ENCODE measurements at places on chromosomes 11 and 22.

DNA sequence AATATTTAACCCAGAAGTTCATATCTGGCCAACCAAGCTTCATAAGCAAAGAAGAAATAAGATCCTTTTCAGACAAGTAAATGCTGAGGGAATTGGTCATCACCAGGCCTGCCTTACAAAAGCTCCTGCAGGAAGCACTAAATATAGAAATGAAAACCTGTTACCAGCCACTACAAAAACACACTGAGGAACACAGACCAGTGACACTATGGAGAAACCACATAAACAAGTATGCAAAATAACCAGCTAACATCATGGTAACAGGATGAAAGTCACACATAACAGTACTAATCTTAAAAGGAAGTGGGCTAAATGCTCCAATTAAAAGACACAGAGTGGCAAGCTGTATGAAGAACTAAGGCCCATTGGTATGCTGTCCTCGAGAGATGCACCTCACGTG is 311.4 kb downstream of the DYNC2H1 start:
- no peak for DNase-seq

DNA sequence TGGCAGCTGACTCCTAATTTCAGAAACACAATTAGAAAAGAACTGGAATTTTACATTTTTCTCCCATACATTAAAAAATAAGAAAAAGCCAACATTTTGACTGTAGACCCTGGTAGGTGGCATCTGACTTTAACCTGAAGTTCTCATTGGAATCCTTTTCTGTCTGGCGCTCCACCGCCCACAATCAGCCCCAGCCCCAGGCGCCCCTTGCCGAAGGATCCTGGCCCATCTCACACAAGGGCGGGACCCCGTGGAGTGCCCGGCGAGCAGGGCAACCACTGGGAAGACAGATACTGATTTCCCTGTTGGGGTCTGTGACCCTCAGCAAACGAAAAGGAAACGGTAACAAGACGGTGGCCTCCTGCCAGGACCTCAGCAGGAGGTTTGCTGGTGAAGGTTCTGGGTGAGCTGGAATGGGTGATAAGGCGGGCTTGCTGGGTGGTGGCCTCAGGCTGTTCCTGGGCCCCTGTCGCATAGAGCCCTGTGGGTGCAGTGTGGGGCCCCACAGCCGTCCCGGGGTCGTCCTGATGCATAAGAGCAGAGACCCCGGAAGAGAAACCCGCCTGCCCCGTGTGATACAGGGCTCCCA is 15.7 kb downstream of the TSPO start:
- no peak for DNase-seq

- no peak for DNase-seq
Measured at GRCh38 chr11:5204787-5205186, 4.3 kb upstream of the OR51V1 start.

DNA sequence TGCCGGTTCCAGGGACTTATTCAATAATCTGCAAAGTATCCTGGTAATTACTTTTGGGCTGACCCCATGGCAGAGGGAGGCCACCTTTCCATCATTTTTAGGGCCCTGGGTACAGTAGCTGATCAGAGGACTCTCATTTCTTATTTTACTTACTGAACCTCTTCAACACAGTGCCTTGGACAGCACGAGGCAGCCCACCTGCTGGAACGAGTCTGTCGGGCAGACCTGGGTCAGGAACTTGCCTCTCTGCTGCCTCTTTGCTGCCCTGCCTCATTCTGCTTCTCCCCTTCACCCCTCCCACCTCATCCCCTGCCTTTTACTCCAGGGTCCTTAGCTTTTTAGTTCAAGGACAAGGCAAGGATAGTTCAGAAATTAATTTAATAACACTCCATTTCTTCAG is 204.5 kb downstream of the CSNK2A3 start:
- DNase-seq: no peak

- no peak for DNase-seq
Measured at GRCh38 chr11:9459667-9460321, 1.0 kb upstream of the ZNF143 start.

- no peak for DNase-seq
Measured at GRCh38 chr11:73752216-73752867, 8.5 kb downstream of the RAB6A start.

DNA sequence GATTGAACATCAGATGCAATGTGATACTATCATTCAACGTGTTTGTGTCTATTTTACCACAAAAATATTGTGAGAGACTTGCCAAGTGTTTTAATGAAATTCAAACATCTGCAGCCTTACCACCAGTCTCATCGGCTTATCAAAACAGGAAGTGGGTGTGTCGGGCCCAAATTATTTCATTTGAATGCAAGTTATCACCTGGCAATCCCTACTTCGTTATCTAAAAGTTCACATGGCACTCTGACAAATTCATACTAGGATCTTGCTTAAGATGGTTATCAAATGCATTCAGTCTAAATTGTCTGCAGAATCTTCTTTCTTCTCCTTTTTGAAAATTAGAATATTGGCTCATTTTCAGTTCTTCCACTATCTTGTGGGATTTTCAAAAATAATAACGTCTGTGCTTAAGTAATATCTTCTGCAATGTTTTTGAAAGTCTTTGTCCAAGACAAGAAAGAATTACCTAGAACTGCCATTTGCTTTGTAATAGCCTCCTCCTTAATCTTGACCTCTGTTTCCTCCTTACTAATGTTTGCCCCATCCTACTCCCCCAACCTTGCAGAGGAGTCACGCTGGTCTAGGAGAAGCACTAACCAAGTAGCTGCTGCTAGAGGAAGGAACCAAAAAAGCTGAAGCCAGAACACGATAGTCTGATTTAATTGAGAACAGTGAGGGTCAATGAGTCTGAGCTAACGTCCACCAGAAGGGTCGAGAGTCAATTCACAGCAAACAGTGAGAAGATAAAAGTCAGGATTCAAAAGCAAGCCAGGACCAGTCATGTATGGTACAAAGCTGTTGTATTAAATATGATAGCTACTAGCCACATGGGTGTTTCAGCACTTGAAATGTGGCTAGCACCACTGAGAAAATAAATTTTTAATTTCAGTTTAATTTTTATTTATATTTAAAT is 10.2 kb upstream of the BIRC3 start:
- no peak for DNase-seq

GRCh38 chr11:76698321-76699043 is 27.9 kb upstream of the LRRC32 start:
- DNase-seq: no peak

GRCh38 chr11:43994196-43994595 is 51.8 kb downstream of the C11orf96 start:
- no peak for DNase-seq

DNA sequence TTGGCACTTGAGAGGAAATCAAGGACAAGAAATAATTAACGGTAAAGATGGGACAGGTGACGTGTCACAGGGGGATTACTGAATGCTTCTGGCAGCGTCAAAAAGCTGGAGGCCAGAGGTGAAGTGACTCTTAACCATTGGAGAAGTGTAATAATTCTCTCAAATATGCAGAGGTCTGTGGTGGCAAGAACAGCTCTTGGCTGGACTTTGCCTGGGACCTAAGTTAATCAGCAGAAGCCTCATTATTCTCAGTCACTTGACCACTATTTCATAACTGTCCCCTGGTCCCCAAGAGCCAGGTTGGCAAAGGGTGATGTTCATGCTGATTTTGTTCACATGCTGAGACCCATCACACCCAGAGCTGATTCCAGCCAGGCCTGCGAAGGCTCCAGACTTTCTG is 72.9 kb downstream of the TIMP3 start:
- no peak for DNase-seq

DNA sequence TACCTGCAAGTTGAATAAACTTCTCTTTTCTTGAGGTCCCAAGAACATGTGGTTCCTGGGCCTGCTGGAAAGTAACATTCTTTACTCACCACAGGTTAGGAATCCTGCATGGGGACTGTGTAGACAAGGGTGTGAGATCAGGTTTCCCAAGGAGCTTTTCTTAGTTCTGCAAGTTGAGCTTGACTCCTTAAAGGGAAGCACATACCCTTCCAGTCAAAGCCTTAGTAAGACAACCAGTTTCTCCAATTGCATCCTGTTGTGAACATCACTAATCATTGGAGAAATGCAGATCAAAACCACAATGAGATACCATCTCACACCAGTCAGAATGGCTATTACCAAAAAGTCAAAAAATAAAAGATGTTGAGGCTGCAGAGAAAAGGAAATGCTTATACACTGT is 48.3 kb upstream of the PAK1 start:
- DNase-seq: no peak

DNA sequence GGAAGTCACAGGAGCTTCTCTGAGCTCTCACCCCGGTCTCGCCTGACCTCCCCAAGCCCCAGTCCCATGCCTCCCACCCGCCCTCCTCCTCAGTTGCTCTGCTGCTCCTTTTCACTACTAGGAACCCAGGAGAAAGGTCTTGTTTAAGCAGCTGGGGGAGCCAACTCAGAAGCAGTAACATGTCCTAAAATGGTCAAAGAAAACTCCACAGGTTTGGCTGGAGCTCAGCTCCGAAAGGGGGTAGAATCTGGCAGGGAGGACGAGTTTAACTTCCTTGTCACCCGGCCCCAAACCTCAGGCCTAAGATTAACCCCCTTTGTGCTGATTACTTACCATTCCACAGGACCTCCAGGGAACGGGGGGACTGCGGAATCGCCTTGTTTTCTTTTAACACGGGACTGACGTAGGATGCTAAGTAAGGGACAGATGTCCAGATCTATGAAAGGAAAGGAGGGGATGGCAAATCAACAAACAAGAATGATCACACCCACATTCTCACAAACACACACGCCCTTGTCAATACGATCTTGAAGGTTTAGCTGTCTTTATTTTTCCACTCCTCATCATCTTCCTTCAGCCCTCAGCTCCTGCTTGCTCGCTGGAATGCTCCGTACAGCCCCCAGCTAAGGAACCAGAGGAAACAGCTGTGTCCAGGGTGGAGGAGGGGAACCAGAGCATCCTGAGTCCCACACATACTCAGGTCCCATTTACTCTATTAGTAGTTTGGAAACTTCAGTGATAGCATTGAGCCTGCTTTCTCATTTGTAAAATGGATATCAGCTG is 13.5 kb downstream of the PCSK7 start:
- DNase-seq: no peak

DNA sequence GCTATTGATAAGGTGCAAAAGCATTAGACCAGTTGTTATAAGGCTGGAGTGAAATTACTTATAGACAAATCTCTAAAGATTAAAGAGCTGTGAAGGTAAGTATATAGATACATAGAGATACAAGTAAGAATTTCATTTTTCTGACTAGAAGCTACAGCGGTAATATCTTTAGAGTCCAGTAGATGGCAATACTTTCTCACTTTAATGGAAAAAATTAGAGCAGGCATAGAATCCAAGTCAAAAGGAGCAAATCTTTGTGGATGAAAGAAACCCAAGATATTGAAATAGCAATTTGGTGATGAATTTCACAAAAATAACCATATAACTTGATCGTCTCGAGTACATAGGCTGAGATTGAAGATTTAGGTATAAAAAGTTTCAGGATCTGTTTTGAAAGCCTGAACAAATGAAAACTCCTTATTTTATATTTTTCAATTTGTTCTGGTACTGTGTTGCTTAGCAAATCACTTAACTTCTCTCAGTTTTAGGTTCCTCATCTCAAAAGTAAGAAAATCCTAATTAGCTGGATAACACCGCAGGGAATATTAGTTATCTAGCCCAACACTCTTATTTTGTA is 81.9 kb downstream of the UVRAG start:
- no peak for DNase-seq

DNA sequence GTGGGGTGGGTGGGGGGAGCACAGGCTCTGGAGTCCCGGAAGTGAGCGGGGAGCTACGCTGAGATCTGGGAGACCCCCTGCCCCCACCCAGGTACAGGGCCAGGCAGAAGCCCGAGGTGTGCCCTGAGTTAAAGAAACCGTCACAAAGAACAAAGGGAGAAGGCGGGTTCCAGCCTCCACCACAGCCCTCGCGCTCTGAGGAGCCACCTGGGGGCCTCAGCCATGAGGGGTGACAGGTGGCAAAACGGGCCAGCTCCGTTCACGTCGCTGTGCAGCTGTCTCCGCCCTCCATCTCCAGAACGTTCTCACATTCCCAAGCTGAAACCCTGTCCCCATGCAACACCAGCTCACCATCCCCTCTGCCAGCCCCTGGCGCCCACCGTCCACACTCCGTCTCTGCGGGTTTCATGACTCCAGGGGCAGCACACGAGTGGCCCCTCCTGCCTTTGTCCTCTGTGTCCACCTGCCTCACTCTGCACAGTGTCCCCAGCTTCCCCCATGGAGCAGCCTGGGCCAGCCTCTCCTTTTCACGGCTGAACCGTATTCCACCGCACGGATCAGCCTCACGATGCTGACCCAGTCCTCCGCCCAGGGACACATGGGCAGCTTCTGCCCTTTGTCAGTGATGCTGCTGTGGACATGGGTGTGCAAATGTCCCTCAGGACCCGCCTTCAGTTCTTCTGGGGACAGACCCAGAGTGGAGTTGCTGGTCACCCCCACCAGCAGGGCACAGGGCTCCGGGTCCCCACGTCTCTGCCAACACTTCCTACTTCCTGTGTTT is 1.7 kb upstream of the MUC5B start:
- no peak for DNase-seq

DNA sequence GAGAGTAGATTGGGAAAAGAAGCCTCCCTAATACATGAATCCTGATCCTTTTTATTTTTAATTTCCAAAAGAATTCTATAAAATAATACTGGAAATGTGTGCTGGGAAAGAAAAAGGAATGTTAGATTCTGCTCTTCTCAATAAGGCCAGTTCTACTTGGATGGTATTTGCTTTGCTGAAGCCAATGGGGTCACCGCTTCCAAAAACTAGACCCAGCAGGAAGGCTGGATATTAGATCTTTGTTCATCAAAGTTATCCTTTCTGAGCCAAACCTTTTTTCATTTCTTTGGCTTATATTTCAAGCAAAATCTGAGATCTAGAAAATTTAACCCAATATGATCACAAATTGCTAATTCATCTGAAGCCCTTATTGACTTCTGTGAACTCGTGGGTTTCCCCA is 41.4 kb downstream of the SCUBE2 start:
- no peak for DNase-seq

DNA sequence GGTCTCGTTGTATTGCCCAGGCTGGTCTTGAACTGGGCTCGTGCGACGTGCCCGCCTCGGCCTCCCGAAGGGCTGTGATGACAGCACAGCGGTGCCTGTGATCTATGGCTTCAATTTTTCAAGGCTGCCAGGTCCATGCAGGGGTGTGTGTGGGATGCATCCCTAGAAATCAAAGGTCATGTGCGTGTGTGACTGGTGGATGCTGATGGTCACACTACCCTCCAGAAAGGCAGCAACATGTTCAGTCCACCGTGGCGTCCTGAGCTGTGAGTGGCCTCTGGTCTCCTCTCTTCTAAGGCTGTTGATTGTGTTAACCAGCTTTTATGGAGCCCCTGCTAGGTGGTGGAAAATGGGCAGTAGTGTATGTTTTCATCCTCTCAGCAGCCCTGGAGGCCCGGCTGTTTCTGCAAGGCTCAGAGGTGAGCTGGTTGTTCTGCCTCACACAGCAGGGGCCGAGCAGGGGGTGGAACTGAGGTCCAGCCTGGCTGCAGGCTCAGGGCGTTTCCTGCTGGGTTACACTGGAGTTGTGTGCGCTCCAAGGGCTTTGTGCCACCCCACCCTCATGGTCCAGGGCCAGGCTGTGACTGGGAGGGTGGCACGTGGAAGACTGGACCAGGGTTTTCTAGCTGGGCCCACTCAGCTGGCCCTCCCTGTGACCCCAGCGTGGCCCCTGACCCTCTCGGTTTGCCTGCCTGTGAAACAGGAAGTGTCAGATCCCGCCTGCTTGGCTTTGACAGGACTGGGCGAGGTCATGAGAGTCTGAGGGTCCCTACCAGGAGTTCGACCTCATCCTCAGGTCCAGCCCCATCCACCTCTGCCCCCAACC is 7.7 kb downstream of the BIK start:
- no peak for DNase-seq

GRCh38 chr11:117269856-117270255 is 21.3 kb upstream of the BACE1-AS start:
- no peak for DNase-seq
